ENCODE measurements at places on chromosomes 3 and 15.

DNA sequence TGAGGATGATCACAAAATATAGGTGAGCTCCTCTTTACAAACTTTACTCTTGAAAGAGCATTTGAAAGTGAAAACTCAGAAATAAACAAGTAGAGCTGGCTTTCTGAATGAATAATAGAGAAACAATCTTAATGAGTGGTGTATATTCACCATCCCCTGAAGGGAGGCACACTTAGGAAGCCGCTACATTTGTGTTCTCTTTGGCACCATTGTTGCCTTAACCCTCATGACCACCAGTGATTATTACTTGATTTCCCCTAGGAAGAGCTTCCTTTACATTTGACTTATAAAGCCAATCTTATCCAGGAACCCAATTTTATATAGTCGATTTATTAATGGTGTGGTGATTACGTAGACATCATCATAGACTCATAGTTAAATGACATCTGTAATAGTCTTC, 883.9 kb downstream of the TBL1XR1 start:
- no peak for DNase-seq

DNA sequence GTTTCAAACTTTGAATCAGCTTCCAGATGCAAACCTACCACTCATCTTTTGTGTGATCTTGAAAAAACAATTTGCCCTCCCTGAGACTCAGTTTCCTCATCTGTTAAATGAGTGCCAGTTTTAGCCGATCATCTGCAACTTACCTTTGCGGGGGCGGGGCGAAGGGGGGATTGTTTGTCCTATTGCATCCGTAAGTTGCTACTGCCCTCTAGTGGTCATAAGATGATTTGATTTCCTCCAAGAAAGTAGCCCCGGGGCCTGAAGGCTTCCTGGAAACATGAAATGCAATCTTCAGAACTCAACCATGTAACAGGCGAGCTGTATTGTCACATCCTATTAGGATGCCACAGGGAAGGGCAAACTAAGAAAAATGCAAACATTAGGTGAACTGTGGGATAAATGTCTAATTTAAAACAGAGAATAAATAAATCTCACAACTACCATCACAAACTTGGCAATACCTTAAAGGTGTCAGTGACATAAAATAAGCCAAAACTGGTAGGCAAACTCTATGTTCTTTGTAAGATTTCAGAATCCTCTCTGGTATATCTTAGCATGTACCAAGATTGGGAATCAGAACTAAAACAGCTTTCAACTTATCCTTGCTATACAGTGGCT, 63.5 kb upstream of the CLDN18 start:
- peak; percentile 48 for DNase-seq

DNA sequence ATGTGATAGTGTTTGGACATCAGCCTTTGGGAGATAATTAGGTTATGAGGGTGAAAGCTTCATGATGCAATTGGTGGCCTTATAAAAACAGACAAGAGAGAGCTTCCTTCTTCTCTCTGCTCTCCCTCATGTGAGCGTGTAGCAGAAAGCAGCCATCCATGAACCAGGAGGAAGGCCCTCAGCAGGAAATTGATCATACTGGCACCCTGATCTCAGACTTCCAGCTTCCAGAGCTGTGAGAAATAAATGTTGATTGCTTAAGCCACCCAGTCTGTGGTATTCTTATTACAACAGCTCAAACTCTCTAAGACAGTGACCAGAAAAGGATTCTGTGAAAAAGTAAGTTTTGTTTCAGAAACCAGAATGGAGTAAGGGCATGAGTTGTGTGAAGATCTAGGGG, 13.3 kb downstream of the STAC start:
- DNase-seq: no peak

DNA sequence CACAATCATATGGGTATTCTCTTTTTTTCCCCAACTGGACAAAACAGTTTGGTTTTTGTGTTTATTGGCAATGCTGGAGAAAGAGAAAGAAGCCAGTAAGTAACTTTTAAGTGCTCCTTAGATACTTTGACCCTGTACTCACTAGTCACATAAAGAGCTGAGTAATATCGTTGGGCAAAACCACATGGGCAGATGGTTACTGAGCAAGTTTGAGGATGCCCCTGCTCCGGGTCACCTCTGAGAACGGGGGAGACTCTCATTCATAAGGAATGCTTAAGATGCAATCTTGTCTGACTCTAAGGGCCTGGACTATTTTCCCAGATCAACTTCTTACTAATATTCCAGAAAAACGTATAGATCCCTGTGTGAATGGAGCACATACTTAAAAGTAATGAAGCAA, 106.4 kb upstream of the SLC2A2 start:
- DNase-seq: peak; percentile 17

GRCh38 chr15:96896766-96897165, 566.3 kb downstream of the NR2F2 start:
- DNase-seq: no peak

- no peak for DNase-seq
These were observed 1.1 kb upstream of the CSK start for GRCh38 chr15:74780523-74781430.

DNA sequence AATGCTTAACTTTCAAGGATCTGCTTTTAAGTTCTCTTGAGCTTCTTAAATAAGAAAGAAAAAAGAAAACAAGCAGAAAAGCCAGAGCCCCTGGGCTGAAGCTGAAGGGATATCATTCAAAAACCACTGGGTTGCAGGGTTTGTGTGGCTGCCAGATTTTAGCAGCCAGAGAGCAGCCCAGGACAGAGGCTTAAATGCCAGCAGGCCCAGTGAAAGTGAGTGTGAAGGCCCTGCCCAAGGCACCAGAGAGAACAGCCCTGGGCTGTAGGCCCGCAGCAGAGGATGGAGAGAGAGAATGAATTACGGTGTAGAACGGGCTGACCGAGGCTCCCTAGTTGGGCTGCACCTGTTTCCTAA, 106.3 kb upstream of the BOC start:
- DNase-seq: no peak

DNA sequence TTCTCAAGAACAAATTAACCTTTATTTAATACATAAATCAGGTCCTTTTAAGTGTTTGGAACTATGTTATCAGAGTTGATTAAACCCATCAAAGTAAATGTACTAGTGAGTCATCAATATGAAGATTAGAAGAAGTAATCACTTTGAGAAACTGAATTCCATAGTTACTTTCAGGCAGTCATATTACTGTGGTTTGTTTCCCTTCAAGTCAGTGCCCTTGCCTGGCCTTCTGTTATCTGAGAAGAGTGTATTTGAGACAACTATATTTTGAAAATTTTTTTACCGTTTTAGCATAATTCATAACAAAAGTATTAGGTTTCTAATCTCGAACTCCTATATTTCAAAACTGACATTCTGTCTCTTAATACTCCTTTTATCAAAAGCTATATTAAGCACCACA, 73.6 kb downstream of the GMPS start:
- no peak for DNase-seq

Measured in Daoy (cell line).